ENCODE measurements at places on chromosomes 1 and 21. TPM values are rescaled to one million over a fixed set of nuclear protein-coding genes. Genes with fewer than 3 reads are reported as not detected.

The RGS18 gene
- 0.42 TPM for polyA plus RNA-seq

The SPRR3 gene
- 1.2 TPM for polyA plus RNA-seq

The HS2ST1 gene
- polyA plus RNA-seq, result 3.4 TPM

The C2CD2 gene
- 5.3 TPM for polyA plus RNA-seq

The MAN1C1 gene
- 7.7 TPM for polyA plus RNA-seq

The GSTM4 gene
- polyA plus RNA-seq, result 42.1 TPM

The ADARB1 gene
- polyA plus RNA-seq, result 11.5 TPM

The ANGPTL7 gene
- 0.27 TPM for polyA plus RNA-seq

The TGFB2 gene
- polyA plus RNA-seq, result 2.3 TPM

All from heart left ventricle (tissue), 16 donors.